ENCODE measurements at places on chromosomes 12 and 14.

DNA sequence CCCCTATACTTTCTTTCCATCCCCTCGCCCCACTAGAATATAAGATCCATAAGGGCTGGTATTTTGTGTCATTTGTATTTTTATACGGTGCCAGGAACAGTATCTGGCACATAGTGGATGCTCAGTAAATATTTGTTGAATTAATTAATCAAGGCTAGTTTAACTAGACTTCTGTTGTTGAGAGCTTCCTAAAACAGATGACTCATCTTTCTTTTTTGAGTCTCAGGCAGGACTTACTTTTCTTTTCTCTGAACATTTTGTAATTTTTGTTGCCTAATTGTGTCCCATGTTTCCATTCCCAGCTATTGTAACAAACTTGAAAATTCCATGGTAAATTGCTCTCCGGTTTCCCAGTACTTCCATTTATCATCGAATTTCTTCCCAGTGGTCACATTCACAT, 16.7 kb downstream of the STK38L start:
- no peak for DNase-seq

DNA sequence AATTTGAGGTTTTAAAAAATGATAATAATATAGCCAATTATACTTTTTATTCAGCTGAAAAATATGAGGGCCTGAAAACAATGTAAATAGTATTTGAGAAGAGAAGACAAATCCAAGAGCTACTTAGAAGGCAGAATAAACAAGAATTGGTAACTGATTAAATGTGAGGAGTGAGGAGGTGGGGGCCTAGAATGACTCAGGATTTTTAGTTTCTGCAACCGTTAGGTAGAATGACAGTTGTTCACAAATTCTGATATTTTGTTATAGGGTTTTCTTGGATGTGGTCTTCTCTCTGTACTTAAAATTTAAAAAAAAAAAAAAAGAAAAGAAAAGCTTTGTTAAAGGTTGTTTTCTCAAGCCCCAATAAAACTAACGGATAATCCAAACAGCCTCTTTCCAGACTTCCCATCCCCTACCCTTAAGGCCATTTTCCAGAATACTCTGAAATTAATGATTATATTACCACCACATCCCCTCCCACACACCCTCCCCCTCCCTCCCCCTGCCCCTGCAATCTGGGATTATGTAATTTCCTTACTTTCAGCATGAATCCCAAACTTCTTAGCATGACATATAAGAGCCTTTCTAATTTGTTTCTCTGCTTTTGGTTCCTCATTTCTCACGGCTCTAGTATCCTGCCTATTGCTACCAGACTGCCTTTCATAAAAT, 50.4 kb downstream of the LRP6 start:
- DNase-seq, result no peak

DNA sequence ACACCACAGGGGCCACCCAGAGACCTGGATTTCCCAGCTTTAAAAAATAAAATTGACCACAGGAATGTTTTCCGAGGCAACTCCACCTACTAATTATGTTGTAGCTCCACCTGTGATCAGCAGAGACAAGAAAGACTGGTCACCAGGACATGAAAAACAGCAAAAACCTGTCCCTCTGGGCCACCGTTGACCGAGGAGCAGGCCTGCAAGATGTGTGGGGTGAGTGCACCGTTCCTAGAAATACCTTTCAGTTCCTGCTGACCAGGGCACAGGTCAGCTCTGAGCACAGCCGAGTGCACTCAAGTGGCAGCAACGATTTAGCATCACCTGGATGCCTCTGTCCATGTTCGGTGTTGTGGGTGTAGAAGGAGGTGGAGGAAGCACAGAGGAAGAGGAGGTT, 16.9 kb downstream of the FZD10 start:
- no peak for DNase-seq

- no peak for DNase-seq
Measured at GRCh38 chr14:104240434-104241157, 102.2 kb downstream of the KIF26A start.

GRCh38 chr14:105526776-105527380, 495 bp downstream of the TMEM121 start:
- no peak for DNase-seq

DNA sequence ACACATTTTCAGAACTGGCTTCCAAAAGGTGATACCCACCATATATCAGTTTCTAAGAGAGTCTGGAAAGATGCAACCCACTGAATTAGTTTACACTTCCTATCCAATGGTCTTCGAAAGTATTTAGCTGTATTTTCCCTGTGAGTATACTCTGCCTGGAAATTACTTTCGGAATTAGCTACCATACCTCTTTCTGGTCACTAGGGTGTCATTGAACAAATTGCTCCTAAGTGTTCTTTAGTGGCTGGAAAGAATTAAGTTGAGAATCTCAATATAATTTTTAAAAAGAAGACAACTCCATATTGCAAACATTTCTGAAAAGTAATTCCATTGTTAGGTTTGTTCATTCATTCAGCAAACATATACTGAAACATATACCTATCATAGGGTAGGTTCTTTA, 283.1 kb upstream of the SSTR1 start:
- DNase-seq, result no peak

GRCh38 chr12:46177837-46178608, 90.8 kb downstream of the SLC38A1 start:
- no peak for DNase-seq

DNA sequence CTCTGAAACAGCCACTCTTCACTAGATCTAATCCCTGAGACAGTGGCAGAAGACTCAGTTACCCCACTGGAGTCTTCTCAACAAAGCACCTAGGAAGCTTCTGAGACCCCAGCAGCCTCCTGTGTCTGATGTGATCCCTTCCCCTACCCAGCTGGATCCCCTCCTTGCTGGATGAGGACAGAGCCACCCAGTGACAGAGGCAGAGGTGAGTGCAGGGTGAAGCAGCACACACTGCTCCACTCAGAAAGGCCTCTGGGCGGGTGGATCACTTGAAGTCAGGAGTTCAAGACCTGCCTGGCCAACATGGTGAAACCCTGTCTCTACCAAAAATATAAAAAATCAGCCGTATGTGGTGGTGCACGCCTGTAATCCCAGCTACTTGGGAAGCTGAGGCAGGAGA, 2.7 kb downstream of the SPRYD3 start:
- no peak for DNase-seq

GRCh38 chr12:388541-389141, 479 bp downstream of the KDM5A start:
- peak; percentile 15 for DNase-seq

DNA sequence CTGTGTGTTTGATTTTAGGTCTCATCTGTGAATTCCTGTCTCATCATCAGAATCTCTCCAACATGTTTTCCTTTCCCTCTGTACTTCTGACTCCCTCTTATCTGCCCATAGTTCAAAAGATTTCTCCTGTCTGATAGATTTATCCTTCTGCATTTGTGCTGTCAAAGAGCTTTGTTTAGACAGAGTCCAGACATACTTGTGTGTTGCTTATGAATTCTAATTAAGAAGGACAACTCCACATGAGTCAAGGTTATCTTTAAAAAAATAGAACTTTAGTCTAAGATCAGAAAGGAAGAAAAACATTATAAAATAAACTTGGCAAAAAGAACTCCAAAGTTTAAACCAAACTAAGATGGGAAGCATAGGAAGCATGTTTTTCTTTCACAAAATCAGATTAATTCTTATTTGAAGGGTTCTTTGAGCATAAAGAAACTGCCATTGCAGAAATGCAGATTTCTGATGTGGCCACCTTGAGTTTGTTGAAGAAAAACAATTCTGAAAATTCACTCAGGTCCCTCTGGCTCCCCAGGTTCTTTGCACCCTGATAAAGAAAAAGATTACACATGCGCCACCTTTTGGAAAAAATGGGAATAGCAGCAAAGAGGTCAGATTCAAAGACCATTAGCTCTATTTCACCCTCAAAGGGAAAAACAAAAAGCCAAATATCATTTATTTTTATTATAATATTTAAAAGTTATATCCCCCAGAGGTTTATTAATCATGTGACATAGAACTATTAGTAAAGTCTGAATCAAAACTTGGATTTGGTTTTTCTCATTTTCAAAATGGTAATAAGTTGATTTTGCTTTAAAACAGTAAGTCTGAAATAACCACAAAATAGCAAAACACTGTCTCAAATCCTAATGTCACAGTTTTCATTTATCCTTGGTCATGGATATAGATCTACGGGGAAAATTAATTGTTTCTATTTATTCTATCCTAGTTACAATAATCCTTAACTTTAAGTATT, 143.7 kb upstream of the DCN start:
- no peak for DNase-seq

GRCh38 chr14:95508377-95508776, 8.1 kb downstream of the SYNE3 start:
- no peak for DNase-seq

GRCh38 chr14:23167116-23167847, 16.2 kb downstream of the SLC7A8 start:
- DNase-seq, result no peak

DNA sequence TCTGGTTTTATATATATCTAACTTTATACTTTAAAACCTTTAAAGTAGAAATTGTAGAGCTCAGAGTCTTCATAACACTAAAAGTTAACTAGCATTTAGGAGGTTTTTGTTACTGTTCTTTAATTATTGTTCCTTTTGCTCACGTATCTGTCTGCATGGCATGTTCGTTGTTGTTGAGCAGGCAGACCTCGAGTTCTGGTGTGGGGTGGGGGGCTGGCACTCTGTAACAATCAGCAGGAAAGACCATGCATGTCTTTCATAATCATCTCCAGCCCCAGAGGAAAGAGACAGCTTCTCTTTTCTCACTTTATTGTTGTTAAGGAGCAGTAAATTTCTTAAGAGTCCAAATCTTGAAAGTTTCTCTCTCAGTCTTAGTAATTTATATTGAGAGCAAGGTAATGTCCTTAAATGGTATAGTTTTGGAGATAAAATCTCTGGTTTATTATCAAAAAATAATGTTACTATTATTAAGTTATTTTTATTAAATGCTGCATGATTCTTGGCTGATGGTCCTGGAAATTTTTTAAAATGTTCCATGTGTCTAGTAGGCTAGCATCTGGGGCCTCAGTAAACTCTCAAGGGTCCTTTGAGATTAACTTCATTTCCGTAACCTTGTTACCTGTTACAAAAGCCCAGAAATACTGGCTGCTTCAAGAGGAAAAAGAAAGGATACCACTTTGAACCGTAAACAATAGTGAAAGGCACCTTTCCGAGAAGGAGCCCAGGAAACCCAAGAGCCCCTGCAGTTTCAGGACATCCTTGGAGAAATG, 30.3 kb downstream of the CKB start:
- DNase-seq, result no peak

GRCh38 chr12:50256761-50257160, 26.6 kb downstream of the LIMA1 start:
- DNase-seq, result no peak

GRCh38 chr12:12506496-12506890, 56.2 kb downstream of the DUSP16 start:
- DNase-seq, result no peak

- no peak for DNase-seq
Measured at GRCh38 chr12:107415071-107415470, 270.5 kb upstream of the PWP1 start.

- no peak for DNase-seq
Measured at GRCh38 chr12:2332236-2332635, 279.4 kb downstream of the CACNA1C start.

GRCh38 chr14:52380294-52380693, 66.2 kb downstream of the PTGER2 start:
- no peak for DNase-seq

DNA sequence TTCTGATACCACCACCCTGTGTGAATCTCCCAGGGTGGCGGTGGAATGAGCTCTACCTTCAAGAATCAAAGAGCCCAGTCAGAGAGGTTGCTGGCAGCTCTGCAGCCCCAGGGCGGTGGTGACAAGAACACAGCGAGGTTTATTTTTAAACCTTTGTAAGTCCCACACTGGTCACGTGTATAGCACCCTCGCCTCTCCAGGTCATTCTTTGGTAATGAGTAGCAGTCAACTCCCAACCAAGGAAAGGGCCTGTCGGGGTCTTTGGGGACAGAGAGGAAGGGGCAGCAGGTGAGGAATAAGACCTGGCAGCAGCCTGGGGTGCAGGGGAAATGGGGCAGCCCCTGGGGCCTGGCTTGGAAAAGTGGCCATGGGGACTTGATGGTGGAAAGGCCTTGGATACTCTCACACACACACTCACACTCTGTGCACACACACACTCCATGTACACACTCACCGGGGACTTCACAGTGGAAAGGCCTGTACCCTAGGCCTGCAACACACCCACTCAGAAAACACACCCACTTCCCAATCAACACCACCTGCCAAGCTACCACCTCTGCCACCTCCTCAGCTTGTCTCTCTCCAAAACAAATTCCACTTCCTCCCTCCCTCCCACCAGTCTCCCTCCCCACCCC, 178.6 kb downstream of the DPF3 start:
- DNase-seq, result no peak

DNA sequence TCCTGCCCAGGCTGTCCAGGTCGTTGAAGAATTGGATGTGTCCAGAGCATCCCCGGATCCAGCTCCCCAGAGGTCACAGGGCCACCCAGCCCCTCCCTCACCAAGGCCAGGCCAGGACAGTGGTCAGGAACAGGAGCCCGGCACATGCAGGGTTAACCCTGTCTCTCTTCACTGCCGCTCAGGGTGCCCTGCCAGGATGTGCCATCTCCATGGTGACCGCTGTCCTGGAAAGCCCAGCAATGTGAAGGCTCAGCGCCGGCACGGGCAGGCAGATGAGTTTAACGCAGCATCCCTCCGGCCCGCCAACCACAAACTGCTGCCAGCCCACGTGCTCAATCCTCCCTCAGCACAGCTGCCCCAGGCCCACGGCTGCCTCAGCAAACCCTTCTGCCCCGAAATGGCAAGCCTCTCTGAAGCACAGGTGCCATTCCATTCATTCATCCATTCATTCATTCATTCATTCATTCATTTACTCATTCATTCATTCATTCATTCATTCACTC, 4.4 kb downstream of the TMEM179 start:
- DNase-seq, result no peak

- DNase-seq, result no peak
Measured at GRCh38 chr14:104917116-104917515, 7.6 kb upstream of the PLD4 start.

DNA sequence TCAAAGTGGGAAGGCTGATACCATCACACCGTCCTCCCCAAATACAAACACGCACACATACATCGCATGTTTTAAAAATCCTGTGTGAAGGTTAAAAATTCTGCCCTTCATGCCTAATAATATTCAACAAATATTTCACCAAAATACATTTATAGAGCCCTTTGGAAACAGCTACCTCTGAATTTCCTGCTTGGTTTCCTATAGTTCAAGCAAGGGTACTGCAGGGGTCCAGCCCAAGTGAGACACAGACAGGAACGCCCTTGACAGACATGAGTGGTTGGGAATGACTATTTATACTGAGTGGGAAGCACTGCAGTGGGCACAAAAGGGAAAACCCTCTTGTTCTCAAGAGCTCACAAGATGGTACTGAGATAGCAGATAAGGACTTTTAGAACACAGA, 51.0 kb downstream of the ST8SIA1 start:
- DNase-seq, result no peak

DNA sequence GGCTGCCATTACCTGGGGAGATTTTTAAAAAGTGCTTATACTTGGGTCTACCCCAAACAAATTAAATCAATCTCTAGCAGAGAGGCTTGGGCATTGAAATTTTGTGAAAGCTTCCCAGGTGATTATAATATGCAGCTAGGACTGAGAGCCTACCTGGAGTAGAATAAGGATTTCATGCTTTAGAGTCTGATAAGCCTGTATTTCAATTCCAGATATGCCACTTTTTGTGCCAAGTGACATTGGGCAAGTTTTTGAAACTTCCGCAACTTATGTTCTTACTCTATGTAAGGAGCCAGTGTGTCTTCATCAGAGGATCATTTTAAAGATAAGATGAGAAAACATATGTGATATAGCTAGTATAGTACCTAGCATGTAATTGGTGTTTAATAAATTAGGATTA, 159.8 kb upstream of the LRIG3 start:
- DNase-seq, result no peak

GRCh38 chr14:92362781-92363235, 39.8 kb downstream of the SLC24A4 start:
- DNase-seq, result no peak
